Bronchial epithelial cell (primary cell): ENCODE measurements at places on chromosomes 12 and 14. TPM values are rescaled to one million over a fixed set of nuclear protein-coding genes. Genes with fewer than 3 reads are reported as not detected.
A peak's percentile ranks its signal among the peaks of the same experiment; 100 is the strongest.

The ZDHHC22 gene
- not detected in 2 replicates for total RNA-seq

The TCL1B gene
- total RNA-seq, result not detected in 2 replicates

The CHD8 gene
- 29.7 and 41.1 TPM in 2 replicates for total RNA-seq

The DBX2 gene
- total RNA-seq, result not detected in 2 replicates

The C12orf60 gene
- total RNA-seq, result 1.4 and 2.1 TPM in 2 replicates

The WNT5B gene
- total RNA-seq, result 0.77 and 0.79 TPM in 2 replicates

The HAL gene
- total RNA-seq, result 0.26 and 0.79 TPM in 2 replicates

The SLC10A1 gene
- not detected in 2 replicates for total RNA-seq

The IGF1 gene
- total RNA-seq, result 0.26 TPM in 1 of 2 replicates, not detected in the other

The CISTR gene
- not detected in 2 replicates for total RNA-seq

The INHBE gene
- 0.26 and 1.3 TPM in 2 replicates for total RNA-seq

GRCh38 chr12:23133471-23133870 lies 508.5 kb downstream of the ETNK1 start:
- peak; percentile 4 for DNase-seq

GRCh38 chr14:86884498-86884897 lies 1108.5 kb downstream of the GALC start:
- no peak for DNase-seq

DNA sequence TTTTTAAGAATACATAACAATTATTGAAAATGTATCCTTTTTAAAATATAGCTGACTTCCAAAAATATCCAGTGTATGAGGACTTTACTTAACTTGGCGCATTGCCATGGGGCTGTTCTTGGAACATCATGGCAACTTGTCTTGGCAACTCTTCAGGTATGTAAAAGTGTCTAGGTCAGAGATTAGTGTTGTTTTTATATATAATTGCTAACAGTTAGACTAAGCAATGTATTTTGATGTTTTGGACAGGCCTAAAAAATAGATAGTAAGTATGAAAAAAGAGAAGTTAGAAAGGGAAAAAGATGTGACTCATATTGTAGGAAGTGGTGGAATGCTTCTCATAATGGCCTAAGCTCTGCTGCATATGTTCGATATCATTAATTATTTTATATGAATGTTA lies 70.9 kb downstream of the MON2 start:
- peak; percentile 35 for DNase-seq

DNA sequence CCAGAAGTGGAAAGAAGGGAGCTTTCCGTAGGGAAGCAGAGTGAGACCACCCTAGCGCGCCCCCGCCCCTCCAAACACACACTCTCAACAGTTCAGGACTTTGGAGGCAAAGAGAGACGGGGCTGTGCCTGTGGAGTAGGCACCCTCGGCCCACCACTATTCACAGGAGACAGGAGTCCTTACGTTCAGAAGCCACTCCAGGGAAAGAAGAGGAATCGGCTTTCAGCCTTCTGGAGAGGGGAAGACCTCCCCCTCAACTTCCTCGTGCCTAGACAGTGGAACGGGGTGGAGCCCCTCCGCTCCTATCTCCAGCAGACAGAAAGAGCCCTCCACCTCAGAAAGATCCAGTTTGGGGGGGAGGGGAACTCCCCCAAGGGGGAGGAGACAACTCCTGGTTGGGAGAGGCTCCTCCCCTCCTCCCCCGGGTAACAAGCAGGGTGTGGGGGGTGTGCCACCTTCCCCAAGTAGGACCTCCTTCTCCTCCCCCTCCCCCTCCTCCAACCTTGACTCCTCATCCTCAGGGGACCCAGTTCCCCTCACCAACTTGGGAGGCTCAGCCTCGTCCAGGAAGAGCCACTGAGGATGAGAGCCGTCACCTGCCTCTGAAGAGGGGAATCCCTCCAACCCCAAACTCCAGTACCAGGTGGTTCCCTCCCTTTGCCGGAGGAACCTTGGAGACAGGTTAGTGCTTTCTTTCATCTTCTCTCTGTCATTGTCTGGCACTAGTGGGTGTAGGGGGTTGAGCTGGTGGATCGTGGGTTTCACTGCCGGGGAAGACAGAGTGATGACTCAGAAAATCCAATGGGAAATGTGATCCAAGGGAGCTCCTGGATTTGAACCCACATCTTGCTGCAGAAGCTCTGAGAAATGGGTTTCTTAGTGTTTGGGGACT lies 883 bp downstream of the FOXJ2 start:
- DNase-seq, result peak; percentile 36

DNA sequence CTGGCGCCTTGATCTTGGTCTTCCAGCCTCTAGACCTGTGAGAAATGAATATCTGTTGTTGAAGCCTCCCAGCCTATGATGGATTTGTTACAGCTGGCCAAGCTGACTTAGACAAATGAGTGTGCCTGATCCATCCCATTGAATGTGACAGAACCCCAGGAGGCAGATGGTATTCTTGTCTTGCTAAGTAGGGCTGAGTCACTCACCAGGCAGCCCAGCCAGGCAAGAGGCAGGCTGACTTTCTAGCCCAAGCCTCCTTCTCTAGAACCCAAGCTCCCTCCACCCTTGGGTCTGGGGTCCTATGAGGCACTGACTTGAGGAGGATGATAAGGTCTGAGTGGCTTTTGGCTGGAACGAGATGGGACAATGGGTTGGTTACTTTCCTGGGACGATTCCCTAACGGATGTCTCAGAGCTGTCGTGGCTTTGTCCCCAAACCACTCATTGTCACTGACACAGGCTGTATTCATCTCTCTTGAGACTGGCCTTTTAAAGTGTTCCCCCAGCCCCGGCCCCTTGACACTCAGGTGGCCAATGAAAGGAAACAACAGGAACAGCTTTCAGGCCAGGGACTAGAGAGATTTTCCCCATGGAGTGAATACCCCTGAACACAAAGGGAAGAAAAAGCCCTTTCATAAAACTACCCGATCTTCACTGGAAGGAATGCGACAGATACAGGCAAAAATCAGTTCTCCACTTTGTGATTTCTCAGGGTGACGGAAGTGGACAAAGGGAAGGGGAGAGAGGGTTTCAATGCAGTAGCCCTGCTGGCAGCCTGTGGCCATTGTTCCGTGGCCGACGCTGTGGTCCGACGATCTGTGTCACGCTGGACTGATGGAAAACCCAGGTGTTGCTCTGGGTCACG lies 264.2 kb downstream of the AACS start:
- peak; percentile 3 for DNase-seq

DNA sequence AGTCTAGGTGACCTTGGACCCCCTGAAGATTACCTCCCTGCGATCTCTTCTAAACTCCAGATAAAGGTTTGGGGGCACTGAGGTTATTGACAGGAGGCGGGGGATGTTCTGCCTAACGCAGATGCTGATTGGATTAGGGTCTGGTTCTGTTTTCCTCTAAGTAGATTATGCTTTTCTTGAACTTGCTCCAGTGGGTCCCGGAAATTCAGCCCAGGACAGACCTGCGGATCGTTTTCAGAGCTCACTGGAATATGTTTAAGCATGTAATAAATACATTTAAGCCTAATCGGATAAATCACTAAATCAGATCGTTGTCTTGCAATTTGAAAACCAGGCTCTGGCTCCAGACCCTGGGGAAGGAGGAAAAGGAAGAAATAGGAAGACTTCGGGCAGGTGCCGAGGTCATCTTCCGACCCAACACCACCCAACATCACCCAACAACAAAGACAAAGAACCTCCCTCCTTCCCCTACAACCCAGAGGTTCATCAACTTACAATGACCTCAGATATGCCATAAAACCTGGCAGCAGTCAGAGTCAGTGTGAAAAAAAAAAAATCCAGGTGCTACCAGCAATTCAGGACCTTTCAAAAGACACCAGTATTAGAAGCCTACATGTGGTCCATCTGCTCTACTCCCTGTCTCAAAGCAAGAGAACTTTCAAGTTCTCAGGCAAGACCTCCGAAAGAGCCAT lies 148.4 kb downstream of the KSR2 start:
- no peak for DNase-seq

- no peak for DNase-seq
These were observed 20.1 kb downstream of the SPRING1 start for GRCh38 chr12:116717466-116718437.

DNA sequence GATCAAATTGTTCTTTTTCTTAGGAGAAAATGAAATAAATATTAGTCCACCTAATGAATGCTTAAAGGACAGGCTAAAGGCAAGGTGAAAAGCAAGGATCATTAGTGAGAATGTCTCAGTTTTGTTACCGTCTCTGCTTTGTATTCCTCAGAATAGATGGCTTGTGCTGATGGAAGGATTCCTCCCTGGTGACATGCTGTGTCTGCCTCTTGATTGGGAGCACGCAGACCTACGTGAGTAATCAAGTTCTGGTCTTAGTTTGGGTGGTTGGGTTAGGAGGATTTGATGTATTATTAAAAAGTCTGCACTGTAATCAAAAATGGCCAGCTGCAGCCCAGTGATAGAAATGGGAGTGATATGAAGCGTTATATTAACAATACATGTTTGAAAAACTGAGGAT lies 78.8 kb upstream of the RTL1 start:
- DNase-seq, result no peak

DNA sequence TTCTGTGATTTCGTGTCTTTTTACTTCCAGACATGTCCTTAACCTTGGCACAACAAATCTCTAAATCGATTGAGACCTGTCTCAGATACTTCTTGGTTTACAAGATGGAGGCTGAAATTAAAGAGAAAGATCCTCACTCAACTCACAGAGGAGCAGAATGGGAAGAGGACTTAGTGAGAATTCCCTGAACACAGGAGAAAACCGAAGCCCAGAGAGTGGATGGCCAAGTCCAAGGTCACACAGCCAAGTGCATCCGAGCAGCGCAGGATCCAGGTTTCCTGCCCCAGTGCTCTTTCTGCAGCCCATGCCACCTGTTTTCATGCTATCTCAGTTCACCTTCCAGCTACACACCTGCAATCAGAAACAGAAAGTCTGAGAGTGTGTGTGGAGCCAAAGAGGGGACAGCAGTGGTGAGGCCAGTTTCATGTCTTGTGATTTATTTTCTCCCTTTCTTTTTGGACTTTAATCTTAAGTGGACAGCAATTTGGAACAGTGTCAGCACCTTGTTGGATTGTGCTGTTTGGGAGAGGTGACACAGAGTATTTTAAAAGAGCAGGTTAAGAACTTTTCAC lies 22.9 kb upstream of the TCL1B start:
- no peak for DNase-seq

GRCh38 chr12:18723752-18724151 lies 14.1 kb downstream of the PLCZ1 start:
- peak; percentile 100 for DNase-seq

DNA sequence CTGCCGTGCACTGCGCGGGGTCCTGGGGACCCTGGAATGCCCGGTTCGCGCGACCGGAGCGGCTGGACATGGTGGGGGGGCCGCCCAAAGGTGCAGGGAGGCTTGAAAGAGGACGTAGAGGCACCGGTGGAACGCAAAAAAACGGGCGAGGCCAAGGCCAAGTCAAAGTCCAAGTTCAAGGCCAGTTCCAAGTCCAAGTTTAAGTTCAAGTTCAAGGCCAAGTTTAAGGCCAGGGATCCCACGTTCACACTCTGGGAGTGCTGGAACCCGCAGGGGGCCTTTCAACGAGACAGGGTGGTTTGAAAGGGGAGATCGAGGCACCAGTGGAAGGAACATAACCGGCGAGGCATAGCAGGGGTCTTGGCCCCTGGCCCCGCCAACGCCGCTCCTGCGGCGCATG lies 317.6 kb downstream of the ALG10 start:
- DNase-seq, result no peak

- no peak for DNase-seq
These were observed 43.6 kb upstream of the DDX11 start for GRCh38 chr12:31029916-31030562.

- no peak for DNase-seq
These were observed 29.9 kb downstream of the SLC41A2 start for GRCh38 chr12:104928036-104928745.

- no peak for DNase-seq
These were observed 126.8 kb upstream of the MAP1LC3B2 start for GRCh38 chr12:116432314-116432750.

GRCh38 chr12:81257947-81258551 lies 180.2 kb downstream of the ACSS3 start:
- peak; percentile 49 for DNase-seq

- DNase-seq, result peak; percentile 8
These were observed 28.2 kb downstream of the TSPAN19 start for GRCh38 chr12:85007836-85008235.

GRCh38 chr12:131008131-131008912 lies 54.6 kb downstream of the ADGRD1 start:
- DNase-seq, result no peak

GRCh38 chr12:64178122-64178521 lies 44.0 kb downstream of the KICS2 start:
- peak; percentile 73 for DNase-seq

DNA sequence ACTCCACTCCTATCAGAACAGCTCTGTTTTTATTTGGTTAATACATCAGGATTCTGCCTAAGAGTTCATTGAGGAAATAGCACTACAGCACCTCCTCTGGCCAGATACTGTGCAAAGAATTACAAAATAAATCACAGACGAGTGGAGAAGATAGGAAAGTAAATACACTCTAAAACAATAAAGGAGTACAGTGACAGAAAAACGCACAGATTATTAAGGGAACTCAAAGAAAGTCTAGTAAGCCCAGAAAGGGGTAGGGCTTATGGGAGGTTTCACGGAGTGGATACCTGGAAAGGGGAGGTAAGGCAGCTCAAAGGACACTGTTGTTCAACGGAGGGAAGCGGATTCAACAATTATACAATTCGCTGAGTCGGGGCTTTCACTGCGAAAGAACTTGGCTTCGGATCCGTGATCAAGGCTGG lies 5.5 kb downstream of the OR10AD1 start:
- DNase-seq, result peak; percentile 61

DNA sequence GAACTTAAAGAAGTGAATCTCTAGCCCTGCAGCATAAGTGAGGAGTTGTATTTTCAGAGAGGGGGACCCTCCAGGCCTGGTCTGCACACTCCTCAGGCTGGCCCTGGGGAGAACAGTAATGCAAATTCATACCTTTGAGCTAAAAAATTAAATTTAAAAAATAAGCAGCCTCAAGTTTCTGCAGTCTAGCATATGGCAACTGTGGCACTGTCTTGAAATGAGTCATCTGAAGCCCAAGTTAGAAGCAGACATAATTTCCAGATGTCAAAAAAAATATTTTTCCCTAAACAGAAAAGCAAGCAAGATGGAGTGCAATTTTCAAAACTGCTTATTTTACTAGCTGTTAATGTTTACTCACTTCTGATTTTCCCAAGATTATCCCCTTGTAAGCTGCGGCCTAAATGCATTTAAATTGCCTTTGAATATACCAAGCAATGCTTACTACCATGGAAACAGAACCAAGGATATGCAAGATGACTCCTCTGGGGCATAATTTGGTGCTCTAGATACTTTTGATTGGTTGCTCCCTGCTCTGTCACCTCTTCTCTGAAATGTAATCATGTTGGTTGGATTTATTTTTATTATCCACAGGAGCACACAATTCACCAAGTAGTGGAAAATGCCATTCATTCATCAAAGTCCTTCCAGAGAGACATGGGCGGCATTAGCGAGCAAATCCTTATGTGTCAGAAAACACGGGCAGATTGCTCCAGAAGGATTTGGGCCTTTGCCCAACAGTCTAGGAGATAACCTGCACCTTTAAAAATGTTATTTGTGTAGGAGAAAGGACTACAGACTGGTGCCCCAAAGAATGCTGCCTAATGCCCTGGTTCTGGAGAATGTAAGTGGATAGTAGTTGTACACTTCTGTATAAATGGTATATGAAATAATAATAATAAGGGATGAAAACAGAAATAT lies 25.0 kb upstream of the DHRS7 start:
- DNase-seq, result no peak
